ENCODE measurements at places on chromosomes 1 and 21. TPM values are rescaled to one million over a fixed set of nuclear protein-coding genes. Genes with fewer than 3 reads are reported as not detected.

GRCh38 chr1:31615414-31615813 is 2.1 kb upstream of the HCRTR1 start:
- peaks cover 11% of the 10 kb centered on the region for H3K4me1 ChIP-seq
- H3K36me3 ChIP-seq = no peaks in the 10 kb centered on the region
- H3K27me3 ChIP-seq = peaks cover 6% of the 10 kb centered on the region

FMO2 gene
- total RNA-seq = not detected

CD84 gene
- not detected for total RNA-seq

DNA sequence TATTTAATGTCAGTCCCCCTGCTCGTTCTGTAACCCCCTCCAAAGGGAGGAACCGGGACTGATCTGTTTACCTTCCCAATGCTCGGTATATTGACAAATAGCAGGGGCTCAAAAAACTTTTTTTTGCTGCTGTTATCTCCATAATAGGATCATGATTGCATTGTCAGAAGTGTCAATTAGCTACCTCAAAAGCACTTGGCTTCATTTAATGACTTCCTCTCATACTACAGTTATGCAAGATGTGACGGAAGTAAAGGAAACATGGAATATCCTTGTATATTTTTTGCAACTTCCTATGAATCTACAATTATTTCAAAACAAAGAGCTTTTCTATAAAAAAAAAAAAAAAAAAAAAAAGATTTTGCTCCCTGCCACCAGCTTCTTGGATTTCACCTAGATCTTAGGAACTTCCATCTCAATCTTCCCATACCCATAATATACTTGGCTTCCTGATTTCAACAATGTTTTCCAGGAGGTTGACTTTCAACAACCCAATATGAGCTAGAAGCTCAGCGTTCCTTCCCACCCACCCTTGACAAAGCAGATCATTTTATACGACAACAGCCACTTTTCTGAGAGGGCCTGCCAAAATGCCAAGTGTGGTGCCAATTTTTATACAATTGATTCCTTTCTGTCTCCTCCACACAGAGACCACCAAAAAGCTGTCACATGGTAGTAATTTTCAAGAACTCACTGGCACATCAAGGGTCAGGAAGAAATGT is 71.7 kb downstream of the SETD4 start:
- no peak for DNase-seq
- no peaks in the 10 kb centered on the region for H3K4me1 ChIP-seq
- H3K4me3 ChIP-seq = no peak overlapping the region
- H3K36me3 ChIP-seq = no peaks in the 10 kb centered on the region

DNA sequence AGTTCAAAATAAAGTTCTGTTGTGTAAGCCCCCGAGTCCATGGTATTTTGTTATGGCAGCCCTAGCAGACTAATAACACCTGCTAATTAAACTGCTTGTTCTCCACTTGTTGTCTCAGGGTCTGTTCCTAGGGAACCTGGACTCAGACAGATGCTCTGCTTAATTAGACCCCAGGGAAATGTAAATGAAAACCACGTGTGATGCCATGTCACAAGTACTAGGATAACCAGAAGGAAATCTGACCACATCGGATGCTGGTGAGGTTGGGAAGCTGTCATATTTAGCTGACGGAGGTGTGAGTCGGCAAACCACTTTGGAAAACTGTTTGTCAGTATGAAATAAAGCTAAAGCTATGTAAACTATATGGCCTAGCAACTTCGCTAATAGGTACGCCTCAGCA is 19.6 kb downstream of the EDN2 start:
- H3K27me3 ChIP-seq = no peaks in the 10 kb centered on the region
- H3K4me1 ChIP-seq = no peaks in the 10 kb centered on the region
- H3K27ac ChIP-seq = no peak overlapping the region
- no peak overlapping the region for H3K4me3 ChIP-seq
- H3K36me3 ChIP-seq = no peaks in the 10 kb centered on the region

GRCh38 chr1:11985851-11986250 is 5.6 kb downstream of the MFN2 start:
- H3K27me3 ChIP-seq = no peaks in the 10 kb centered on the region
- peaks cover 19% of the 10 kb centered on the region for H3K36me3 ChIP-seq
- no peak overlapping the region for H3K27ac ChIP-seq
- DNase-seq = no peak

DNA sequence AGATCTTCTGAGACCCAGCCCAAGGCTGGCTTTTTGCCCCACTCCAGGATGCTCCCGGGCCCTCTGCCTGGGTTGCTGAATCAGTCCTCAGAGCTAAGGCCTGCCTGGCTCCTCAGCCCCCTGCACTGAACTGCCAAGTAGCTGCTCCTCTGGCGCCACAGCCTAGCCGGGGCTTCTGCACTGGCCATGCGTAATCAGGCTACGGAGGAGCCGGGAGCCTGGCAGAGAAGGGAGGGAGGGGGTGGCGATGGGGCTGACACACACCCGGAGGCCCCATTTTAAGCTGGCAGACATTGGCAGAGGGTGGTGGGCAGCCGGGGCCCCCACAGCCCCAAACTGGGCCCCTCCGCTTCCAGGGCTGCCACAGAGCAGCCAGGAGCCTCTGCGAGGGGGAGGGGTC is 38.7 kb downstream of the ALPL start:
- no peak for DNase-seq
- no peaks in the 10 kb centered on the region for H3K36me3 ChIP-seq
- no peak overlapping the region for H3K27ac ChIP-seq
- no peaks in the 10 kb centered on the region for H3K27me3 ChIP-seq

- no peak overlapping the region for H3K27ac ChIP-seq
- no peak for DNase-seq
- H3K27me3 ChIP-seq = no peaks in the 10 kb centered on the region
- no peak overlapping the region for H3K4me3 ChIP-seq
- no peaks in the 10 kb centered on the region for H3K36me3 ChIP-seq
- peaks cover 3% of the 10 kb centered on the region for H3K4me1 ChIP-seq
Measured at GRCh38 chr21:17467829-17468228, 45.0 kb upstream of the CXADR start.

GRCh38 chr1:1092149-1092855 is 18.2 kb upstream of the RNF223 start:
- no peaks in the 10 kb centered on the region for H3K36me3 ChIP-seq
- H3K27me3 ChIP-seq = no peaks in the 10 kb centered on the region
- DNase-seq = no peak
- no peak overlapping the region for H3K27ac ChIP-seq
- no peak overlapping the region for H3K4me3 ChIP-seq

- no peak overlapping the region for H3K27ac ChIP-seq
- no peak overlapping the region for H3K4me3 ChIP-seq
- H3K4me1 ChIP-seq = peaks cover 5% of the 10 kb centered on the region
- H3K36me3 ChIP-seq = no peaks in the 10 kb centered on the region
Measured at GRCh38 chr1:158286941-158287346, 2.8 kb upstream of the CD1C start.

LRRC39 gene
- 0.39 TPM for total RNA-seq

DNA sequence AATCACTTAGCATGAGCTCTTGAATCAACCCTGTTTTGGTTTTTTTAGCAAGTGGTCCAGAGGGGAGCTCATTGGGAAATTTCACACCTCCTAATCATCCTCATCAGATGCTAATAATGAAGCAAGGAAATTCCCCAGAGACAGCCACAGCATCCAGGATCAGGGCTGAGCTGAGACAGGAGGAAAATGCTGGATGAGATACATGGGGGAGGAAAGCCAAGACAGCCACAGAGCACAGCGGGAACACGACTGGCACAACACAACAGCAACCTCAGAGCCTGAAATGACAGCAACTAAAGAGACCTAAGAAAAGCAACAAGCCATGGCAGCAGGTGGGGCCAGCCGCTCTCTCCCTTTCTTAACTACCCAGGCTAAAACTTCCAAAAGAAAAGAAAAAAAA is 70.4 kb downstream of the UBR4 start:
- H3K27ac ChIP-seq = no peak overlapping the region
- DNase-seq = no peak
- peaks cover 54% of the 10 kb centered on the region for H3K36me3 ChIP-seq
- H3K4me1 ChIP-seq = no peaks in the 10 kb centered on the region
- no peak overlapping the region for H3K4me3 ChIP-seq

DNA sequence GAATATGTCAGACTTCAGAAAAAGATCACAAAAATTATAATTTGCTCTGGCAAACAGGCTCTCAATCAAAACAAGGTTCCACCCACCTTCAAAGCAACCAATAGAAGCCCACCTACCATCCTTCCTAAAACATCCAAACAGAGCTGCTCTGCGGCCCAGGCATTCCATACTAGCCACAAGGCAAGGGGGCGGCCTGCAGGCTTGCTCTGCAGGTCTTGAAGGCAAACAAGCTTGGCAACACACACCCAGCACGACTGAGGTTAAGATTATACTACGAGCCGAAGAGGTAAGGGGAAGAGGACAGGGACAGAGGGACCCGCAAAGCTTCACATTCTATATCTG is 207.3 kb downstream of the SLC45A1 start:
- H3K36me3 ChIP-seq = no peaks in the 10 kb centered on the region
- no peak for DNase-seq
- H3K4me3 ChIP-seq = peak overlapping the region; percentile 3
- peaks cover 11% of the 10 kb centered on the region for H3K4me1 ChIP-seq
- H3K27me3 ChIP-seq = no peaks in the 10 kb centered on the region
- peak overlapping the region; percentile 71 for H3K27ac ChIP-seq

GRCh38 chr1:91502672-91503184 is 2.1 kb downstream of the CDC7 start:
- H3K27me3 ChIP-seq = no peaks in the 10 kb centered on the region
- no peak for DNase-seq
- H3K4me1 ChIP-seq = peaks cover 14% of the 10 kb centered on the region
- no peak overlapping the region for H3K27ac ChIP-seq

TBX15 gene
- 0.42 TPM for total RNA-seq

DNA sequence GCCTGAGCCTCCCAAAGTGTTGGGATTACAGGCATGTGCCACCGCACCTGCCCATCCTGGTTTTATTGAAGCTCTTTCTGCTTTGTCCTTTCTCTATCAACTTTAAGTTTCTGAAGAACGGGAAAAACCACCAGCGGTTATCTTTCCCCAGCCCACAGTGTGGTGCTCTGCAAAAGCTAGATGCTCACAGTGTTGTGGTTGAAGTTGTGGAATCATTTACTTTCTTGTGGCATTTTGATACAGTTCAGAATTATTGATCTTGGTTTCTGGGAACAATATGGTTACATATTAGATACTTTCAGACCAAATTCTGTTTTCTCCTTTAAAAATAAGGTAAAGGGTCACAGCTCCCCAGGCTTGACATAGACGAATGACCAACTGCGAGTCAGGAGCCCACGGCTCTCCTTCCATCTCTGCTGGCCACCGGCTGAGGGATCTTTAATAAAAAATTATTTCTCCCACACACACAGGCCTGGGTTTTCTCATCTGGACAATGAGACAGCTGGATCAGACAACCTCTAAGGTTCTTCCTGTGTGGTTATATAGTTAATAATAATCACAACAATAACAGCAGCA is 385.3 kb downstream of the SETD4 start:
- no peaks in the 10 kb centered on the region for H3K27me3 ChIP-seq
- no peak overlapping the region for H3K4me3 ChIP-seq
- H3K4me1 ChIP-seq = no peaks in the 10 kb centered on the region
- no peak overlapping the region for H3K27ac ChIP-seq
- DNase-seq = no peak

- no peak for DNase-seq
- H3K4me3 ChIP-seq = no peak overlapping the region
- 0 out of 2 replicates have a peak overlapping the region, but pooled peaks have one; percentile 33 for H3K27ac ChIP-seq
- no peaks in the 10 kb centered on the region for H3K27me3 ChIP-seq
Measured at GRCh38 chr1:52659356-52659755, 26.4 kb downstream of the SHISAL2A start.

GRCh38 chr21:44348861-44349260 is 4.6 kb upstream of the TRPM2 start:
- no peak for DNase-seq
- H3K27me3 ChIP-seq = peaks cover 34% of the 10 kb centered on the region
- H3K4me3 ChIP-seq = no peak overlapping the region

FLG2 gene
- not detected for total RNA-seq

GRCh38 chr1:186568221-186568620 is 107.3 kb upstream of the PDC start:
- no peak overlapping the region for H3K27ac ChIP-seq
- no peaks in the 10 kb centered on the region for H3K4me1 ChIP-seq
- H3K4me3 ChIP-seq = no peak overlapping the region
- H3K27me3 ChIP-seq = no peaks in the 10 kb centered on the region
- no peak for DNase-seq
- H3K36me3 ChIP-seq = no peaks in the 10 kb centered on the region

DNA sequence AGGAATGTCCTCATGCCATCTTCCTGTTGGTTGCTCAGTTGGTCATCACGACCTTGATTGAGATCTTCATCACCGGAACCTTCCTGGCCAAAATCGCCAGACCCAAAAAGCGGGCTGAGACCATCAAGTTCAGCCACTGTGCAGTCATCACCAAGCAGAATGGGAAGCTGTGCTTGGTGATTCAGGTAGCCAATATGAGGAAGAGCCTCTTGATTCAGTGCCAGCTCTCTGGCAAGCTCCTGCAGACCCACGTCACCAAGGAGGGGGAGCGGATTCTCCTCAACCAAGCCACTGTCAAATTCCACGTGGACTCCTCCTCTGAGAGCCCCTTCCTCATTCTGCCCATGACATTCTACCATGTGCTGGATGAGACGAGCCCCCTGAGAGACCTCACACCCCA is 42.9 kb downstream of the KCNJ15 start:
- H3K27me3 ChIP-seq = no peaks in the 10 kb centered on the region
- no peak overlapping the region for H3K4me3 ChIP-seq
- H3K27ac ChIP-seq = no peak overlapping the region
- peaks cover 12% of the 10 kb centered on the region for H3K4me1 ChIP-seq
- no peak for DNase-seq
- H3K36me3 ChIP-seq = no peaks in the 10 kb centered on the region

TOMM40L gene
- total RNA-seq = 13.8 TPM

- no peak overlapping the region for H3K27ac ChIP-seq
- H3K4me3 ChIP-seq = no peak overlapping the region
- peaks cover 15% of the 10 kb centered on the region for H3K4me1 ChIP-seq
- no peak for DNase-seq
- H3K27me3 ChIP-seq = no peaks in the 10 kb centered on the region
Measured at GRCh38 chr1:112397841-112398240, 1.8 kb downstream of the CTTNBP2NL start.

DNA sequence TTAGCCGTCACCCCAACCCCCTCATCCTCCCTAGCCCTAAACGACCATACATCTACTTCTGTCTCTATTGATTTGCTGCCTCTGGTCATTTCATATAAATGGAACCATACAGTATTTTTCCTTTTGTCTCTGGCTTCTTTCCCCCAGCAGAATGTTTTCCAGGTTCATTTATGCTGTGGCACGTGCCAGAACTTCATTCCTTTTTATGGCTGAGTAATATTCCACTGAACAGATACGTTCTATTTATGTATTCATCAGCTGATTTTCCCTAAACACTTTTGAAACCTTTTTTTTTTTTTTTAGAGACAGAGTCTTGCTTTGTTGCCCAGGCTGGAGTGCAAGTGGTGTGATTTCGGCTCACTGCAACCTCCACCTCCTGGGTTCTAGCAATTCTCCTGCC is 181.1 kb downstream of the CAMTA1 start:
- DNase-seq = no peak
- peaks cover 7% of the 10 kb centered on the region for H3K4me1 ChIP-seq
- H3K4me3 ChIP-seq = no peak overlapping the region
- no peaks in the 10 kb centered on the region for H3K36me3 ChIP-seq

HSD3B1 gene
- not detected for total RNA-seq

GRCh38 chr1:4265836-4266235 is 365.8 kb upstream of the C1orf174 start:
- no peaks in the 10 kb centered on the region for H3K27me3 ChIP-seq
- no peak for DNase-seq
- H3K27ac ChIP-seq = no peak overlapping the region
- no peaks in the 10 kb centered on the region for H3K4me1 ChIP-seq

Measured in H1 (cell line).